Central memory CD4-positive, alpha-beta T cell (primary cell): ENCODE measurements at places on chromosomes 16 and 17.

- DNase-seq = no peak
Observed at GRCh38 chr16:82033683-82034300, 1.3 kb upstream of the HSD17B2 start.

DNA sequence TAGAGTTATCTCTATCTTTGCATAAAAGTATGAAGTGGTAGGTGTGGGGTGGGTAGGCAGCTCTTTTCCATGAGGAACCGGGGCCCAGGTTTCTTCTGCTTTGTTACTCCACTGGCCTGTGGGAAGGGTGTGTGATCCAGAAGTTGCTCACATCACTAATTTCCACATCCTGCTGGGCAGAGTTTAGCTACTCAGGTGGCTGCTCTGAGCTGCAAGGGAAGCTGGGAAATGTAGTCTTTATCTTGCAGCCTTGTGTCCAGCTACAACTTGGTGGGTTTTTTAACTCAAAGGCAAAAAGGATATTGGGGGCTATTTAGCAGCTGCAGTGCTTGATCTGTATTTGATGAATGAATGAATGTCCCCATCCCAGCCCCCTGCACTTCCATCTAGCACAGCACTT lies 335.3 kb downstream of the SNX29 start:
- DNase-seq = no peak

- DNase-seq = no peak
Observed at GRCh38 chr17:15048933-15049794, 216.0 kb downstream of the PMP22 start.

DNA sequence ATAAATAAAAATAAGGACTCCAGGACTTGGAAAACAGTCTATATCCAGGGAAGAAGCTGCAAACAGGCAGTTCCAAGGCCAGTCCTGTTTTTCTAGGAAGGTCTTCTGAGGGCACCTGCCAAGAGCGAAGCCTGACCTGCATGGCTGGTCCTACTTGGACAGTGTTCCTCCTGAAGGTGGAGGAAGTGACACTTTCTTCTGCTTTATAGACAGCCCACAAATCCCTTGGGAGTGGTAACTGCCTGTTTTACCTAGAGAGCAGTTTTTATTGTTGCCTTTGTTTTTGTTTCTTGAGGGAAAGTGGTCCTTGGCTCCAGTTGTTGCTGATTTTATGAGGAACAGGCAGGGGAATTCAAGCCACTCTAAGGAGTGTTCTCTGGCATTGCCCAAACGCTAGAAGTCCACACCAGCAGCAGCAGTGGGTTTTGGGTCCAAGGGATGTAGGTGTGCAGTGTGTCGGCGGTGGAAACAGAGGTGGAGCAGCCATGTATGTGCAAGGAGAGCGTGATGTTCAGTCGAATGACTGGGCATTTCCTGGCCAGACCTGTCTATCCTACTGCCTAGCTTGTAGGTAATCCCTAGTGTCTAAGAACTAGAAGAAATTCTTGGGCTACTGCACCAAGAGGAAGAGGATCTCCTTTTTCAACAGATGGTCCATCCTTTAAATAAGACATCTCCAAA lies 35.3 kb downstream of the LDHD start:
- no peak for DNase-seq

GRCh38 chr17:4901648-4902344 lies 1.1 kb downstream of the CHRNE start:
- no peak for DNase-seq

- peak; percentile 67 for DNase-seq
Observed at GRCh38 chr16:16025214-16025968, 76.0 kb downstream of the ABCC1 start.

DNA sequence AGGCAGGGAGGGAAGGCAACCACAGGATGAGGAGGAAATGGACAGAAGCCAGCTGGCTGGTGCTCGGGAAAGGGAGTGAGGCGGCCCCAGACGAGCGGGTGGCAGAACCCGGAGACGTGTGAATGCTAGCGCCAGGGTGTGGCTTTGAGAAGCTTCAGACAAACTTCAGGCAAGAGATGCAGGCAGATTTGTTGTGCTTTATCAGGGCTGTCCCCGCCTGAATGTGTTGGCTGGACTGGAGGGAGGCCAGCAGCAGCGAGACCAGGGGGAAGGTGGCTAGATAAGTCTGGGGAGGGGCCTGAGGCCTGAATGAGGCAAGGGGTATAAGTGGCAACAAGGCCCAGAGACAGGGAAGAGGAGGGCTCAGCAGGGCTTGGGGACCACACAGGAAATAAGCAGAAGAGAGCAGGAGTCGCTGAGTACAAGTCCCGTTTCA lies 22.0 kb downstream of the CAMKK1 start:
- DNase-seq = no peak

DNA sequence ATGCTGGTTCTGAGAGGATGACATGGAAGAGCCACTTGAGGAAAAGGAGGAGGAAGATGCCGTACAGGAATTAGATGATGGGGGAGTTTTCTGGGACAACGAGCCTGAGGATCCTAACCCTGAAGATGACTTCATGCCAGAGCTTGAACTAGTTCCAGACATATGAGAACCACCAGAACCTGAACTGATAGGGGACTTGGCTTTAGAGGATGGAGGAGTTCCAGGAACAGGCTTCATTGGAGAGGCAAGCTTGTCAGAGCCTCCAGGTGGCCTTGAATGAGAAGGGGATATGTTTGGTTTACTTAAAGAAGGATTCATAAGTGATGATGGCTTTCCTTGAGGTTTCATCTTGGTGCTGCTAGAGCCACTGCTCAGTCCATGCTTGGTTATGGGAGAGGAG lies 6.9 kb upstream of the FBXL20 start:
- no peak for DNase-seq

DNA sequence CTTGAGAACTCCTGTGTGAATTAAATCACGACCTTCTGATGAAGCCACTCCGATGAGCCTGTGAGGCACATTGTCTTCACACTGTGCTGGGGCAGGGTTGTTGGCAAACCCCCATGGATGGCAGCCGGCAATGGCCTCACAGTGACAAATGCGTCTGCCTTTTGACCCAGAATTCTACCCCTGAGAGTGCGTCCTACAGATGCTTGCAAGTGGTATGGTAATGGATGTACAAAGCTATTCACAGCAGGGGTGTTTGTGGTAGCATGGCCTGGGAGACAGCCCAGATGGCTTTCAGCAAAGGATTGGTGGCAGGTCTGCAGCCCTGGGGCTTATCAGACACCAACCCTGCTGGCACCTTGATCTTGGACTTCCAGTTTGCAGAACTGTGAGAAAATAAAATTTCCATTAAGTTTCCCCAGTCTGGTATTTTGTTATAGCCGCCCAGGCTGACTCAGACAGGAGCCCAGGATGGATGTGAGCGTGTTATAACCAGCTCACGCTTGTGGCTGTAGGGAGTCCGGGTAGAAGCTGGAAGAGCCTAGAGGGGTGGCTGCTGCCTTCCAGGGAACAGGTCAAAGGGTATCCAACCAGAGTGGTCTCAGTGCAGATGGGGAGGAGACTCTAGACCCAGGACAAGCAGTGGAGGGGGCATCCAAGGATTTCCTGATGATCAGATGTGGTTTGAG lies 10.1 kb downstream of the AFMID start:
- DNase-seq = no peak

GRCh38 chr17:78680436-78680835 lies 101.6 kb downstream of the CYTH1 start:
- no peak for DNase-seq

DNA sequence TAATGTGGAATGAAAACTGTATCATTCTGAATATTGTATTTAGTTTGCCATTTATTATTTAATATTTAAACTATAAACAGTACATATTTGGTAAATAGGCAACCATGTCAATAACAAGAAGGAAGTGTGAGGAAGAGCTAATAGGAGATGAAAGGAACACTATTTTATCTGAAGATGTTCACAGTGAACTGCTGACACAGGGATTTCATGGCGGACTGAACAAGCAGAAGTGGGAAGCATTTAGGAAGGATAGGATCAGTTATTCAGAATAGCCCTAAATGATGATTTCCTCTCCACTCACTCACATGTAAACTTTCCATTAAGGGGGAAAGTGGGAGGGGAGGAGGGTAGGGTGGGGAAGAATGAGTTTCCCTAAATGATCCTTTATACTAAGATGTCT lies 682.4 kb downstream of the TOX3 start:
- no peak for DNase-seq

DNA sequence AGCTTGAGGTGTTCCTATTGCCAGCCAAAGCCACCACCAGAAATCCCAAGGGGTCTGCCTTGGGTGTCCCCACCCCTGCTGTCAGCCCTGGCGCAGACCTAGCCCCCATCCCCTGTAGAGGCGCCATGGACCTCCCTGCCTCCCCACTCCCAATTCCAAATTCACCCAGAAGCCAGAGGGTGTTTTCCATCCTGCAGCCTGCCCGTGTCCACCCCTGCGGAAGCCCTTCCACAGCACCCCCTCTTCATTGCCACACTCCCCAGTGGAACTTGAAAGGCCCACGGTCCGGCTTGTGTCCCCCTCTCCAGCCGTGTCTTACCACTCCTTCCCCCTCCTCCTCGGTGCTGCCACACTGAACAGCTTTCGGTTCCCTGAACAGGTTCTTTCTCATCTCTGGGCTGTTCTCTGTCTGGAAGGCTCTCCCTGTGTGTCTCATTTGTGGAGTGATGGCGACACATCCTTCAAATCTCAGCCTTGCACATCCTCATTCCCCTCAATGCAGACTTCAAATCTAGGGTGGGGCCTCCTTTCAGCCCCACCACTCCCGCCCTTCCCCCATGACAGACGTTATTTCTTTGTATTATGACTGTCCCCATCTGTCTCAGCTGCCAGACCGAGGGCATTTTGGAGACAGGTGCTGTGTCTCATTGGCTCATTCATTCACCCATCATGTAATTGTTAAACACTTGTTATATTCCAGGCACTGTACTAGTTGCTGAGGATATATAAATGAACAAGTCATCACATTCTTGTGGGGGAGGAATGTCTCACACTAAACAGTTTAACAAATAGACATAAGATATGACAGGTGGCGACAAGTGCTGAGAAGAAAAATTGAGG lies 36.3 kb downstream of the ADGRG5 start:
- DNase-seq = no peak

- no peak for DNase-seq
Observed at GRCh38 chr17:62819511-62820221, 11.6 kb upstream of the MARCHF10 start.

DNA sequence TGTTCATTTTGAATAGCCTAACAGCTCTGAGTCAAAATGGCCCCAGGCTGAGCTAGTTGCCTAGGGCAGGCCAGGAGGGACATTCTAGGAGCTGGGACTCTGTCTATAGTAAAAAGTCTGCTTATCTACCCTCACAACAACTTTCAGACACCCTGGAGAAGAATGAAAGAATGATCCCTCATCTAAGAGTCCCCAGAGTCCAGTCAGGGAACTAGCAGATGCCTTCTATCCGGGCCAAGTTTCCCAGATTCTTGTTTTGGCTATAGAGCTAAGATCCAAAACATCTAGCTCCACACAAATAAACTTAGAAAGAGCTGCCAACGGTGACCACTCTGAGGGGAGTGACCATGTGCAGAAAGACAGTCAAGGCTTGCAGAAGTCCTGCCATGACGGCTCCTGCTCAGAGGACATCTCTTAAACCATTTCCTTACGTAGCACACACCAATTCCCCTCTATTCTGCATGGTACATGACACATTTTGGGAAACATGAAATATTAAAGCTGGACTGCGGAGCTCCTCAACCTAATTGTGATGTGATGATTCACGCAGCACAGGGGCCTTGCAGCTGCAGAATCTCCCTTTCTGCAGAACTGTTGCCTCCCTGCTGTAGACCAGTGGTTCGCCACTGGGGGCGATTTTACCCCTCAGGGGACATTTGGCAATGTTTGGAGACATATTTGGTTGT lies 24.2 kb downstream of the FAM20A start:
- no peak for DNase-seq

DNA sequence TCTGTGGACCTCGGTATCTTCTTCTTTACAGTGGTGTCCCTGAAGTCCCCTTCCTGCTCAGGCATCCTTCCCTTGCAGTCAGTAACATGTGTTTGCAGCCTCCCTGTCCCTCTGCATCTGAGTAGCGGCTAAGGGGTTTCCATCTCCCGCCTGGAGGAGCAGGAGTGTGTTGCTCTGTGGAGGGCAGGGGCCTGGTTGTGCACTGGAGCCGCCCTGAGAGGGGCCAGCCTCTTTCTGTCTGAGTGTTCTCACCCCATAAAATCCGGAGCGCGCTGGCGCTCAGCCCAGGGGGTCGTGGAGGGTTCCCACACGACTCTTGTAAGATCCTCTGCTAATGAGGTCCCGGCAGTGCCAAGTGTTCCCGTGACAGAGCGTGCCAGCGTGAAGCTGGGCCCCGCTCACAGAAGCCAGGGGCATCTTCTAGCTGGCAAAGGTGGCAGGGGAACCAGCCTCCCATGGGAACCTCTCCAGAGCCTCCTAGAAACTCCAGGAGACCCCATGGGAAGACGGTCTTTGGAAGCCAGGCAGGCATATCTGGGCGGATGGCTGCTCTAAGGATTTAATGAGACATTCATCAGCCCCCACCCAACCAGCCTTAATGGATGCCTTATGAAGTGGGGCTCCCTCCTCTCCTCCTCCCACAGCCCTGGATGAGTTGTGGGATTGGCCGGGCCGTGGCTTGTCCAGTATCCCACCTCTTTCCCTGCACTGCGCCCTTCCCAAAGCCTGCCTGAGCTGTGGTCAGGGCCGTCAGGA lies 91.4 kb upstream of the GSE1 start:
- no peak for DNase-seq

DNA sequence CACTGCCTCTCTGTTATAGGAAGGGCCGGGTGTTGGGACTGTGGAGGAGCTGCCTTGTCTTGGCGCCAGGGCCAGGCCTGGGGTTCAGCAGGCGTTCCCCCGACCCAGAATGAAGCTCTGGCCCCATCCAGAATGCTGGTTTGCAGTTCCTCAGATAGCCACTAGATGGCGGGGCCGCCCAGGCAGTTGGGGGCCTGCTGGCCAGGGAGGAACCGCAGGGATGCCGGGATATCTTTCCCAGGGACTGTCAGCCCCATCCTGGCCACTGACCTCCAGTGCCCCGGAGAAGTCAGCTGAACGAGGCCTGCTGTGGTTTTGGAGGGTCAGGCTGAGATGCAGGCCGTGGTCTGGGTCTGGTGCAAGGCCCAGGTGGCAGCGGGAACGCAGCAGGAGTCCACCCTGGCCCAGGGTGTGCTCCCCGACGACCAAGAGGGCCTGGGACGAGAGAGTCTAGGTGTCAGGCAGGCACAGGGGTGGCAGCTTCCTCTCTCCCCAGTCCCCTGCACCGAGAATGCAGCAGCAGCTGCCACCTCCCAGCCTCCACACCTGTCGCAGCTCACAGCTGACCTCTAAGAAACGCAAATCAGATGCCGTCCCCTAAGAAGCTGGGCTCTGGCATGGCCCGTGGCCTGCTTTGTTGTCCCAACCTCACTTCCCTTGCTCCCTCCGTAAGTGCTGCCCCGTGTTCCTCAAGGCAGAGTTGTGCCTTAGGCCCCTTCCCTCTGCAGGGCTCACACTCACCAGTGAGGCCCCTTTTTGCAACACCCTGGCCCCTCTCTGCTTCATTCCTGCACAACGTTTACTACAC lies 51.2 kb downstream of the RMI2 start:
- DNase-seq = peak; percentile 47

GRCh38 chr16:81997738-81998137 lies 13.5 kb downstream of the SDR42E1 start:
- DNase-seq = no peak

DNA sequence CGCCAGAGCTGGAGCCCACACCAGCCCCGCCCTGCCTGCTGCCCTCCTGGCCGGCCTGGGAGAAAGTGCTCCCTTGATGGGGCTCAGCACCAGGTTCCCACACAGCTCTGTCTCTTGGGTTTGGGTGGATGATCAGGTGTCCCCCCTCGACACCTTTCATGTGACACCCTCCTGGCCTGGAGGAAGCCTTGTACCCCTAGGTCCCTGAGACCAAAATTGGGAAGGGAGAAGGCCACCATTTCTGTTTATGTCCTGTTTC lies 19.4 kb upstream of the PLLP start:
- DNase-seq = no peak

GRCh38 chr17:81508639-81509206 lies 3.9 kb downstream of the ACTG1 start:
- DNase-seq = no peak

GRCh38 chr16:912684-913613 lies 57.8 kb downstream of the LMF1 start:
- DNase-seq = no peak
